ENCODE measurements at places on chromosomes 2 and 18. TPM values are rescaled to one million over a fixed set of nuclear protein-coding genes. Genes with fewer than 3 reads are reported as not detected.

The TTC39C gene
- total RNA-seq = 226 TPM

The EPHA4 gene
- 70.7 TPM for total RNA-seq

The CHRND gene
- not detected for total RNA-seq

The GAL3ST2 gene
- total RNA-seq = 2.4 TPM

The UCN gene
- 1.6 TPM for total RNA-seq

The NT5C1B gene
- not detected for total RNA-seq

The TMEM214 gene
- 47.3 TPM for total RNA-seq

The RUFY4 gene
- total RNA-seq = 0.77 TPM

The GAREM2 gene
- total RNA-seq = 6.5 TPM

The GBX2 gene
- not detected for total RNA-seq

The VSNL1 gene
- not detected for total RNA-seq

The TAF4B gene
- total RNA-seq = 10.4 TPM

The GPR75 gene
- total RNA-seq = 2.7 TPM

The SRD5A2 gene
- not detected for total RNA-seq

The ANKRD30BL gene
- total RNA-seq = not detected

The MOB1A gene
- total RNA-seq = 138 TPM

The SERPINB11 gene
- not detected for total RNA-seq

The ZBTB7C gene
- total RNA-seq = not detected

The RBM44 gene
- 4.0 TPM for total RNA-seq

The WDR7 gene
- total RNA-seq = 47.0 TPM

The TNP1 gene
- not detected for total RNA-seq

The AMER3 gene
- not detected for total RNA-seq

The CCBE1 gene
- total RNA-seq = not detected

The UGT1A8 gene
- not detected for total RNA-seq

The IL36B gene
- total RNA-seq = not detected

The FAM237A gene
- total RNA-seq = not detected

The IGFBP2 gene
- 6.1 TPM for total RNA-seq

The BCL2L11 gene
- 47.2 TPM for total RNA-seq

The DYSF gene
- total RNA-seq = 0.34 TPM

The SERPINB12 gene
- total RNA-seq = not detected

The ALPP gene
- 0.29 TPM for total RNA-seq

The MC4R gene
- not detected for total RNA-seq

The ICOS gene
- total RNA-seq = 71.5 TPM

The ACVR1 gene
- total RNA-seq = 38.2 TPM

The SCN3A gene
- 0.42 TPM for total RNA-seq

The ERCC3 gene
- 33.5 TPM for total RNA-seq

The PARD3B gene
- 1.5 TPM for total RNA-seq

The ITSN2 gene
- total RNA-seq = 95.5 TPM
